ENCODE measurements at places on chromosomes 7 and 10. TPM values are rescaled to one million over a fixed set of nuclear protein-coding genes. Genes with fewer than 3 reads are reported as not detected.

DNA sequence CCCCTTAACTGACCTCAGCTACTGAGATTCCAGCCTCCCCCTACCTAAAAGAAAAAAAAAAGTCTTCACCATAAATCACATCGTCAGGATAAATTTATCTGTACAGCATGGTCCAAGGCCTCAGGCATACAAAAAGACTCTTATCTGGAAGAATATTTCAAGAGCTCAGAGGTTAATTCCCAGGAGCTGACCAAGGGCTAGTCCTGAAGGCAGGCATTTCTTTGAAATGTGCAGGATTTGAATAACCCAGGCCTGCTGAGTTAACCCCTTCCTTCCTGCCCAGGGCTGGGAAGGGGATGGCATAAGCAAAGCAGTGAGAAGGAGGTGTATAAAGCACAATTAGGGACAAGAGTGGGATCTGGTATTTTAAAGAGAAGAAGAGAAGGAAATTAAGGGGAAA is 111.2 kb downstream of the RNLS start:
- H3K27me3 ChIP-seq = no peaks in the 10 kb centered on the region
- no peak overlapping the region for H3K4me3 ChIP-seq
- no peak overlapping the region for H3K27ac ChIP-seq
- no peak for DNase-seq

DNA sequence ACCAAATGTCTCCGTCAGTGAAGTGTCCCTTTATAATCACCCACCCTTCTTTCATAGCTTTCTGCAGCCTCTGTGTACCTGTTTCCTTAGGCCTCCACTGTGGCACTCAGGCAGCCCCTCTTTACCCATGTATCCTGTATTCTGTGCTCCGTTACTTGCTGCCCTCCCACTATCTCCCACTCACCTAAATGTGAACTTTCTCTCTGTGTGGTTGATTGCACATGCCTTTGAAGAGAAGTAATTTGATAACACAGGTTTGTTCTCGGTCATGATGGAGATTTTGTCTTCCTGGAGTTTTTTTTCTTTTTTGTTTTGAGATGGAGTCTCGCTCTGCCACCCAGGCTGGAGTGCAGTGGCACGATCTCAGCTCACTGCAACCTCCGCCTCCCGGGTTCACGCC is 61.5 kb downstream of the REEP3 start:
- H3K27ac ChIP-seq = no peak overlapping the region
- H3K27me3 ChIP-seq = no peaks in the 10 kb centered on the region
- H3K4me1 ChIP-seq = no peaks in the 10 kb centered on the region
- no peak for DNase-seq
- H3K36me3 ChIP-seq = no peaks in the 10 kb centered on the region
- no peak overlapping the region for H3K4me3 ChIP-seq

- no peaks in the 10 kb centered on the region for H3K36me3 ChIP-seq
- no peaks in the 10 kb centered on the region for H3K27me3 ChIP-seq
- H3K27ac ChIP-seq = no peak overlapping the region
- H3K4me3 ChIP-seq = no peak overlapping the region
These were observed 246.7 kb downstream of the KLF6 start for GRCh38 chr10:3538291-3538655.

DNA sequence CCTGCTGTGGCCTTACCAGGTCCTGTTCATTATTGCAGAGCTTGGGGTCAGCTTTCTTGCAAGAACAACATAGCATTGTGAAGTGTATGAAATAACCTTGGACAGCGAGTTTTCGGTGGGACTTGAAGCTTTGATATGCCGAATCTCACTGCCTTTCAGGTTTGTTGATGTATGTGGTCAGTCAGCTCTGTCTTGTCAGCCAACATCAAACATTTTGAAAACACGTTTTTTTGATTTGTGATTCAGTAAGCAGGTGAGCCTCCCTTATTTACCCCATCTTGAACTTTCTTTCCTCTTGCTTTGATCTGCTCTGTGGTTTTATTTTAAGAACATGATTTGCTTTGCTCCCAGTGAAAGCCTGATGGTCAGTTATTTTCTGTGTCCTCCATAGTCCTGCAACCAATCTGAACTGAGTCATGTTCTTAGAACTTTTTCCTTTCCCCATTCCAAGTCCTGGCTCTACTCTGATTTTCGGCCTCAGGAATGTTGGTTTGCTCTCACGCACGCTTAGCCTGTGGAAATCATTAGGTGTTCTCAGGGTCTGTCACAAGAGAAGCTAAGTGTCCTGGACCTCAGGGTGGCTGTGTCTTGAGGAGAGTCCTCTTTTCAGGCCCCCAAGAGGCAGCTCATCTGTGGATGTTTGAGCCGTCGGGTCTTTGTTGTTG is 8.7 kb downstream of the WBP1L start:
- H3K4me1 ChIP-seq = peaks cover 26% of the 10 kb centered on the region
- H3K36me3 ChIP-seq = peaks cover 7% of the 10 kb centered on the region
- no peak overlapping the region for H3K4me3 ChIP-seq
- no peak overlapping the region for H3K27ac ChIP-seq
- H3K27me3 ChIP-seq = no peaks in the 10 kb centered on the region

The FAM241B gene
- 14.1 TPM for total RNA-seq
